ENCODE measurements at places on chromosomes 11 and 22.

GRCh38 chr11:115080923-115081680 is 402.8 kb downstream of the NXPE2 start:
- no peak for DNase-seq

DNA sequence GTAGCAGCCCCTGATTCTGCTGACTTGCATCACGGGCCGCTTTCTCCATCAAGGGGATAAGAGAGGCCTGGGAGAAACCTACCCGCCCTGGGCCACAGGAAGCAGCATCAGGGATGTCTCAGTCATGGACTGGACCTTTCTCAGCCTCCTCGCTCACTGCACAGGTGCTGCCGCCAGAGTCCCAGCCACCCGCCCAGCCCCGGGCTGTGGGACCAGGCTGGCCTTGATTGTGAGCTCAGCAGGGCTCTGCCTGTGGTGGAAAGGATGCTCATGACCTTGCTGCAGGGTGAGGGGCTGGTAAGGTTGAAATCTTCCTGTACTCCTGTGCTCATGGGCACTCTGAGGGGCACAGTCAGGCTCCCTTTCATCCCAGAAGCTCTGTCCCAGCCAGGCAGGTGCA is 26.0 kb upstream of the GGTLC2 start:
- no peak for DNase-seq

- DNase-seq = peak; percentile 66
Observed at GRCh38 chr22:22848364-22848866, 39.2 kb upstream of the IGLL5 start.

- no peak for DNase-seq
Observed at GRCh38 chr11:1064167-1064566, 10.5 kb upstream of the MUC2 start.

DNA sequence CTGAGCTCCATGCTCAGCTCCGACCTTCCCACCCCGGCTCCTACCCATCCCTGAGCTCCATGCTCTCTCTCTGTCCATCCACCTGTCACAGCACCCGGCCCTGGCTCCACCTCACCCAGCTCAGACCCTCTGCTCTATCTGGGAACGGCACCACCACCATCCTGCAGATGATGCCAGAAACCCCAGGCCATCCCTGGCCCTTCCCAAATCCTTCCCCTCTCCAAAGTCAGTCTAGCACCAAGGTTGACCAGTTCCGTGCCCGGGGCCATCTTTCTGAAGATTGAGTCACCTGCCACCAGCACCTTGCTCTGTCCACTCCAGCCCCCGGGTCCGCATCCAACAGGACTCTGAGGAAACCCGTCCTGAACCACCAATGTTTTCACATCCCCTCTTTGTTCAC is 969.6 kb downstream of the BRD1 start:
- DNase-seq = no peak

- DNase-seq = no peak
Observed at GRCh38 chr11:69711822-69712801, 8.3 kb upstream of the FGF19 start.
